ENCODE measurements at places on chromosomes 7 and 10.
A peak's percentile ranks its signal among the peaks of the same experiment; 100 is the strongest.

DNA sequence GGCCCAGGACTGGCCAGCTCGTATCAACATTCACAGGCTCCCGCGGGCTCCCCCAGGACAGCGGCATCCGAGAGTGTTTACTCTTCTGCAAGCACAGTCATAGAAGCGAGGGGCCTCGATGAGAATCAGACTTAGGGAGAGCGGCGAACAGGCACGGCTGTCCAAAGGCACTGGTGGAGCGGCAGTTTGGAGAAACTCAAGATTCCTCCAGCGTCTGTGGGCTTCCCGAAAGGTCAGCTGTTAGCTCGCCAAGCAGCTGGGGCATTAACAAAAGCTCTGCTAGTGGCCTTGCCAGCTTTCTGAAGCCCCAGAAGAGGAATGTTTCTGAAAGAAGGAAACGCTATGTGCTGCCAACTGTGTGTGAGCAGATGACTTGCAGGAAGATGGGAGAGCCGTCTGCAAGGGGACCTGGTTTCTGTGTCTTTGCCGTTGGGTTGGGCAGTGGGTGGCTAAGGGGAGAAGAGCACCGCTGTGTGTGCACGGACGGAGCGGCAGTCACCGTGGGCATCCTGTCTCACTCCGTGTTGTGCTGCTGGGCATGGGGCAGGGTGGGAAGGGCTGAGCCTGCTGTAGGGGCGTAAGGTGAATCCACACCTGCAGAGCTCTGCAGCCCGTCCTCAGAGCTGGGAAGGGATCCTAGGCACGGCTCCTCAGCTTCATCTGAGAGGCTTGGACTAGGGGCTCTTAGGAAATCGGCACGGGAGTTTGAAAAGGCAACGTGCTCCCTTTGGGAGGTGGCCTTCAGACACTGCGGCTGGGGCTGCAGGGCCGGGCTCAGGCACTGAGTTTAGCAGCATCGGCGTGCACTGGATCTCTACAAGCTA, 42.1 kb downstream of the AMZ1 start:
- DNase-seq: peak; percentile 85

DNA sequence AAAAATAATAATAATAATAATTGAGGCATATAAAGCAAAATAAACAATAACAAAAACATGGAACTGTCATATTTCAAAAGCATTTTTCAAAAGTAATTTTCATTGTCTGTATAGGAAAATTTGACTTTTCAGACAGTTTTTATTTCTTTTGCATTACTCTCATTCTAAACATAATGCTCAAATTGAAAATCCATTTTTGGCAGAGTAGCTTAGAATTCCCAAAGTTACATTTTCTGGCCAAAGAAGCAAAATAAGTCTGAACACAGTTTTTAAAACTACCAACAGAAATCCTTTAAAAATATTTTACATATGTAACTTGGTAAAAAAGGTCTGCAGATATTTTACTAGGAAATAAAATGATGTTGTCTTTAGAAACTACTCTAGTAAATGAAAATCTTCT, 535.4 kb downstream of the ANKRD7 start:
- no peak for DNase-seq

GRCh38 chr10:48468130-48468790, 136.6 kb downstream of the ARHGAP22 start:
- DNase-seq: no peak

DNA sequence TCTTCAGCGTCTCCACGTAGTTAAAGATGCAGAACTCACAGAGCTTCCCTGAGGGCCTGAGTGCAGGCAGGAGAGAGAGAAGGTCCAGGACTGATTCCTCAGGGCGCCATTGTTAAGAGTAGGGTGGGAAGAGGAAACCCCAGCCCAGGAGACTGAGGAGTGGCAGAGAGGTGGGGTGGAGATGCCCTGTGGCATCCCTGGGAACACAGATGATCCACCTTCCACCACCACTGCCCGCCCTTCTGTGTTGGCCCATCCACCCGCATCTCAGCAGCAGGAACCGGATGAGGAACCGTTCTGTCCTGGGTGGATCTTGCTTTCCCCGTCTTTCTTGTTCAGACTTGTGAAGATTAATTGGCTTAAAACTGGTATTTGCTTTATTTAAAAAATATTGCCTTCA, 48.3 kb downstream of the PFKP start:
- DNase-seq: no peak

DNA sequence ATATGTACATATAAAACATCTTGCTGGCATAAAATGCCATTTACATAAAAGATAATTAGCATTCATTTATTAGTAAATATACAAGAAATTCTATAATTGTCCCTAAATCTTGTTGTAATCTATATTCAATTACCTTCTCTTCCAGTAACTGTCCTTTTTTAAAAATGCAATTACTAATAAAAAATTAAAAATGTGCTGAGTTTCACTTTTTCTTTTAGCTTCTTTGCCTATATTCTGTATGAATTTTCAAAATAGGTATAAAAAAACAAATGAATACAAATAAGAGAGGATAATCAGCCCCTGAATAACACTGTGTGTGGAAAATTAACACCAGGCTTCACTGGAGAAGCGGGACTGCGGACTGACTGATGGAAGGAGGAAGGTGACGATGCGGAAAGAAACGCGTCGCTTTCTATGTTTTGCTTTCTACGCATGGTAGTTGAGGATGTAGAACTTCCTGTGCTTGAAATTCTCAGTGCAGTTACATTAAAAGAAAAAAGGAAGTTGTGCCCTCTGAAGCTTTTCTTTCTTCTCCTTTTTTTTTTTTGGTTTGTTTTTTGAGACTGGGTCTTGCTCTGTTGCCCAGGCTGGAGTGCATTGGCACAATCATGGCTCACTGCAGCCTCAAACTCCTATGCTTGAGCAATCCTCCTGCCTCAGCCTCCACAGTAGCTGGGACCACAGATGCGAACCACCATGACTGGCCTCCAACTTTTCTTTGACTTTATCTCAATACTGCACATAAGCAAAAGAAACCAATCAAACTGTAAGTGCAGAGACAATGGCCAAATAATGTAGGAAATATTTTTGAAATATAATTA, 7.4 kb upstream of the ZMYND11 start:
- DNase-seq: peak; percentile 71

- peak; percentile 70 for DNase-seq
These were observed 110.4 kb downstream of the TCF7L2 start for GRCh38 chr10:113060201-113061053.

DNA sequence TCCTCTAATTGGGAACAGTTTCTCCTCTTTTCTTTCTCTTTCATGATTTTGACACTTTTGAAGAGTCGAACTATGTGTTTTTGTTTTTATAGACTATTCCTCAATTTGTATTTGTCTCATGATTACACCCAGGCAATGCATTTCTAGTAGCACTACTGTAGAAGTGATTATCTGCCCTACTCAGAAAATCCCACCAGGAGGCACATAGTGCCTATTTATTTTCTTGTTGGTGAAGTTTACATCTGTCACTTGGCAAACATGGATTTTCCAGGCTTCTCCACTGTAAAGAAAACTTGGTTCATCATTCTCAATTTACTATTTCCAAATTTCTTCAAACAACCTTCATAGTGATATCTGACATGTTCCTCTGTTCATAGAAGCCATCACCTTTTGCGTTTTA, 893.9 kb downstream of the CCSER2 start:
- peak; percentile 37 for DNase-seq

DNA sequence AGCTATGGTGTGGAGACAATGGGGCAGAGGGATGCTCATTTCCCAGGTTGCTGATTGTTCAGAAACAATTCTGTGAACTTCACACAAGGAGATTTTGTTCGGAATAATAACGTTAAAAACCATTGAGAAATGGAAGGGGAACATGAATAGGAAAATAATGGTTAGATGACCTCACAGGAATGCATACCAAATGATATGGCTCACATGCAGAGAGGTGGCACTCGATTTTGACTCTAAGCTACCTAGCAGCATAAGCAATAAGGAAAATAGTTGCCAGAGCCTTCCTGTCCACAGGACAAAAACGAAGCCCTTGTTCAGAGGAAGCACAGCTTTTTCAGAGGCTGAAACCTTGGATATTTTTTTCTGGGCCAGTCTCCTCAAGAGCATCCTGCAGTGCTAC, 293.1 kb downstream of the ZEB1 start:
- DNase-seq: no peak

- no peak for DNase-seq
These were observed 87.2 kb upstream of the CYP2C9 start for GRCh38 chr10:94851263-94851662.

DNA sequence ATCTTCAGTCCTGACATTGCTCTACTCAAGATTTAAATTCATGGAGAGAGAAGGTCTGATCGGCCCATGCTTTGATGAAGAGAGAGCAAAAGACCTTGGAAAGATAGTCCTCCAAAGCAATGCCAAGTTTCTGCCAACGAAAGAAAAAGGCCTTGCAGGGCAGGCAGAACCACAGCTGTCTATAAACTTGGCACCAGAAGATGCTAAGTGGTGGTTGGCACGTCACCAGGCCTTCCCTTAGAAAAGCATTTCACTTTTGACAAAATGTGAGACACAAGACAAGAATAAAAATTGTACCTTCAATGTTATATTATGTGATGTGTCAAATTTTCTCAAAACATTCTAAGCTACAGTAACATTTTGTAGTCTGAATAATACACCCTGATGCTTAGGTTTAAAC, 42.0 kb upstream of the FGFR2 start:
- no peak for DNase-seq

- DNase-seq: no peak
These were observed 31.9 kb downstream of the NEUROD6 start for GRCh38 chr7:31308652-31309051.

GRCh38 chr7:98137826-98138151, 31.1 kb downstream of the LMTK2 start:
- peak; percentile 87 for DNase-seq

DNA sequence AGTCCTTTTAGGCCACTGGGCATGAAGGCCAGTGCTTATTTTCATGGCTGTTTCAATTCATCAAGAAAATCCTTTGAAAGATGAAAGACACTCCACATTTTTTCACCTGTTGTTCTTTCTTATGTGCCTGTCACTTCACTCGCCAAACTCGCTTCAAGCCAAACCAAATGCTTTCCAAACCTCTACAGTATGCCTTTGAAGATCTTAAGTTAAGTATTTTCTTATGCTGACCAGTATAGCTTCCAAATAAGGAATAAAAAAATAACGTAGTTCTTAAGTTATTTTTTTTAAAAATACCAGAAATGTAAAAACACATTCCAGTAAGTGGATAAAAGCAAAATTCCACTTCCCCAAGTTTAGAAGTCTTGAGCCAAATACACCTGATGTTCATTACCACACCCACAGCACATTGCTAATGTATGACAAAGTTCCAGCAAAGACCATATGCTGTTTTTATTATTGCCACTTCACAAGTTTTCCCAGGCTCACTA, 186.1 kb downstream of the MTERF1 start:
- DNase-seq: no peak

DNA sequence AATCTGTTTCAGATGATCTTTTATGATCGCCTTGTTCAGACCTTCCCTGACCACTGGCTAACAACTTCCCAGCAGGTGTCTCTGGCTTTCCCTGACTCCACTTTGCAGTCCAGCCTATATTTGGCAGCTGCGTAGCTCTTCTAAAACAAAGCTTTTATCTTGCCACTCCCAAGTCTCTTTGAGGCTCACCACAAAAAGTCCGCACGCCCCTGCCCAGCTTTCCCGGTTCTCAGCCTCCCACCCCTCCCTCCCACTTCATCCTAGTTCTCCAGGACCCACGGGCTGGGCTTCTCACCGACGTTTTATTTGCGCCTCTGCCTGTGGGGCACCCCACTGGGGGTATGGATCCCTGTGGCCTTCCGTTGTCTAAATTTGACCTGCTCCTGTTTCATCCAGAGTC, 58.9 kb upstream of the USP6NL start:
- DNase-seq: no peak

DNA sequence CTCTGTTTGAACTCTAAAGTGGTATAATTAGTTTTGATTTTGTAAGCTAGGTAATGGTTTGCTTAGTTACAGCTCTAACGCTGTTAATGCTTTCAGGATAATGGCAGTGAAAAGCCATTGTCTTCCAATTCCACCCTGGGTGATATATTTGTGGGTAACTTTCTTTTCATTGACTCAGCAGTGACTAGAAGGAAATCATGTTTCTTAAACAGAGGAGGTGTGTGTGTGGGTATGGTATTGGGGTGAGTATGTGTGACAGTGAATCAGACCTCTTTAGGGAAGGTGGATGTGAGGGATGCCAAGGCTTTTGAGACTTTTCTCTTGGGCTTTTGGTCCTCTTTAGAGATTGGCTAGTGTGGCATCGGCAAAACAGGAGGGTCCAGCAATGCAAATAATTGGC, 13.6 kb downstream of the ENTPD7 start:
- DNase-seq: no peak

DNA sequence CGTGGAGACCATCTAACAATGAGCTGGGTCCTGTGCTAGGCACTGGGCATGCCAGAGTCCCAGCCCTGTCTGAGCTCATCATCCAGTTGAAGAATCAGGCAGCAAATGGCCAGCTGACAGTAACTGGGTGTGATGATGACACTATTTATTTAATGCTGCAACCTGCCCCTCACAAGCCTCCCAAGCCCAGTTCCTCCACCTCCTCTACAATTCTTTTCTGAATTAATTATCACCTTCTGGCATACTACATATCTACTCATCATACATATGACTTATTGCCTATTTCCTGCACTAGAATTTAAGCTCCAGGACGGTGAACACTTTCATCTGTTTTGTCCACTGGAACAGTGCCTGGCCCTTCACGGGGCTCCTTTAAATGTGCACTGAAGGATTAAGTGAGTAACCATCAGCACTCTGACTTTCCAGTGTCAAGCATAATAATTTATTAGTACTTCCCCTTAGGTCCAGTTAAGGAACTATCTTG, 96.7 kb upstream of the LAMB4 start:
- DNase-seq: no peak

DNA sequence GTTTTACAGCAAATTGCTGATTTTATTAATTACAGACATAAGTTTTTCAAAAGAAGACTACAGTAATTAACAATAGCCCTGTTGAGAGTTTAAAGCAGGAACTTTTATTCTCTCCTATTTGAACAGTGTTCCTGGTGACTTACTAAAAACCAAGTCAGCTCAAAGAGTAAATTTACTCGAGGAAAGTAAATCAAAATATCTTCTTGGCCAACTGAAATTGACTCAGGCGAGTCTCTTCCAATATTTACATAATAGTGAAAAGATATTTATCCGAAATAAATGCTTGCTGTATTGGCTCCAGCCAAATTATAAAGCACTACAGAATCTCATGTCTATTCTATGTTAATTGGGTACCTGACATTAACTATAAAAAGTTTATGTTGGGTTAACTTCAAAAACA, 13.2 kb downstream of the CYTH3 start:
- DNase-seq: no peak

GRCh38 chr7:126411032-126411820, 841.5 kb downstream of the GRM8 start:
- DNase-seq: no peak

DNA sequence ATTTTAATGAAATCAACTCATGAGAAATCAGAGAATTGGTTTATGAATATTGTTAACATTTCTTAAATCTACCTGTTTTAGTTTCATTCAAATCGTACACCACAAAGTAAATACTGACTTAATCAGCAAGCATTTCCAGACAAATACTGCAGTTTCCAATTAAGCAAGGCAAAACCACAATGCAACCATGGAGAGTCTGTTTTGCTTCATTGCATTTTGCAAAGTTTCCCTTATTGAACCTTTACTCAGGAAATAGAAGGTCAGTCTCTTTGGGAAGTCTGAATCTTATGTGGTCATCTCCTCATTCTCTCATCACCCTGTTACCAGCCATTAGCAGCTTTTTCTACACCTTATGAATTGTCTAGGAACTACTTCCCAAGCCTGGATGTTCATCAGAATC, 400.5 kb downstream of the IPMK start:
- DNase-seq: no peak

Measured in pons (tissue), 1 donor.